Endothelial cell (in vitro differentiated cells): ENCODE measurements at places on chromosomes 11 and 22. TPM values are rescaled to one million over a fixed set of nuclear protein-coding genes. Genes with fewer than 3 reads are reported as not detected.
A peak's percentile ranks its signal among the peaks of the same experiment; 100 is the strongest.

DNA sequence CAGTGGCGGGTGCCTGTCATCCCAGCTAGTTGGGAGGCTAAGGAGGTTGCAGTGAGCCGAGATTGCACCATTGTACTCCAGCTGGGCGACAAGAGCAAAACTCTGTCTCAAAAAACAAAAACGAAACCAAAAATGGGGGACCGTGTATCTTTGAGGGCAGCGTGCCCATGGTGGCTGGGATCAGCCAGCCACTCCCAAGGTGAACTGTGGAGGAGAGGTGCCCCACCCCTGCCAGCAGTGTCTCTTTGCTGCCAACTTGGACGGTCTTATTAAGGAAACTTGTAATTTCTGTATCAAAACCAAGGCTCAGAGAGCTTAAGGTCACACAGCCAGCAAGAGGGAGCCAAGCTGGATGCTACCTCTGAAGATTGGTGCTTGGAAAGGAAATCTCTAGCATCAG is 147.7 kb downstream of the CACNA1I start:
- DNase-seq = no peak

Gene SYT9
- 0.21 TPM for total RNA-seq

- DNase-seq = no peak
These were observed 943.9 kb downstream of the OPCML start for GRCh38 chr11:132588366-132588765.

GRCh38 chr22:43847376-43848289 is 14.7 kb downstream of the SULT4A1 start:
- DNase-seq = no peak

DNA sequence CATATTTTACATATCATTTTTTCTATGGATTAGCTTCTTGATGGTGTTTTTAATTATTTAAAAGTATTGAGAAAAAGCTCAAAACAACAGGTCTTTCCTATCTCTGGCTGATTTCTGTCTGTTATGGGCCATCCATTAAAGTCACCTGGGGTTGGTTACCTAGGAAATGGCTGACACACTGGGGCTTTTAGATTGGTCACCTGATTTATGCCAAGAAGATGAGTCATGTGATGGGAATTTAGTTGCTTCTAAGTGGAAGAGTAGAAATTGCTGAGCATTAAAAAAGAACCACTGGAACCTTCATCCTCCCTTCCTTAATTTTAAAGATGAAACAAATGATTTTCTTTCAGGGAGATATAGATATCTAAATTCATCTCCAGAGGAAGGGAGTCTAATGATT is 48.8 kb upstream of the LARGE1 start:
- no peak for DNase-seq

DNA sequence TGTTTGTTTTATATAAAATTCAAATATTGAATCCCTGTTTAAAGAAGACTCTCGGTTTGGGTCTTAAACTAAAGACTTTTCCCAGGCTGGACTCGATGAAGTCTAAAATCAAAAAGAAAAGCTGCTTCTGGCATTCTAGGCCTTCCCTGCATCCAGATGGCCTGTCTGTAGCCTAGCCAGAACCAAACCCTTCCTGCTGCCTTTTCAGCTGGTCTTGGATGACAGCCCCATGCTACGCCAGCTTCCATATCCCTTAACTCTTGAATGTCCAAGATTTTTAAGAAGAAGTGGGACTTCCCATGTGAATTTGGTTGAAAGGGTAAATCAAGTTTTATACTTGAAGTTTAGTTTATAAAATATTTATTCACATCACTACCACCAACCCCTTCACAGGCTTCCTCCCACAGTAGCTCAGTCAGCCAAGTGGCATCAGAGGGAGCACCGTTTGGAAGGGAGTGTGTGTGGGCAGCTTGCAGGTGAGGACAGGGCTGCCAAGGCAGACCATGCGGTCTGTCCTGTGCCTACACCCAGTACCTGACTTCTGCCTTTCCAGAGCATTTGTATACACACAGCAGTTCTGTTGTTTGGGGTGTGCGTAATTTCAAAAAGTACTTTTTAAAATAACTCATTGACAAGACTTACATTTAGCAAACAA is 18.2 kb upstream of the PSMA1 start:
- no peak for DNase-seq

GRCh38 chr22:38317995-38318715 is 922 bp upstream of the CSNK1E start:
- peak; percentile 38 for DNase-seq

DNA sequence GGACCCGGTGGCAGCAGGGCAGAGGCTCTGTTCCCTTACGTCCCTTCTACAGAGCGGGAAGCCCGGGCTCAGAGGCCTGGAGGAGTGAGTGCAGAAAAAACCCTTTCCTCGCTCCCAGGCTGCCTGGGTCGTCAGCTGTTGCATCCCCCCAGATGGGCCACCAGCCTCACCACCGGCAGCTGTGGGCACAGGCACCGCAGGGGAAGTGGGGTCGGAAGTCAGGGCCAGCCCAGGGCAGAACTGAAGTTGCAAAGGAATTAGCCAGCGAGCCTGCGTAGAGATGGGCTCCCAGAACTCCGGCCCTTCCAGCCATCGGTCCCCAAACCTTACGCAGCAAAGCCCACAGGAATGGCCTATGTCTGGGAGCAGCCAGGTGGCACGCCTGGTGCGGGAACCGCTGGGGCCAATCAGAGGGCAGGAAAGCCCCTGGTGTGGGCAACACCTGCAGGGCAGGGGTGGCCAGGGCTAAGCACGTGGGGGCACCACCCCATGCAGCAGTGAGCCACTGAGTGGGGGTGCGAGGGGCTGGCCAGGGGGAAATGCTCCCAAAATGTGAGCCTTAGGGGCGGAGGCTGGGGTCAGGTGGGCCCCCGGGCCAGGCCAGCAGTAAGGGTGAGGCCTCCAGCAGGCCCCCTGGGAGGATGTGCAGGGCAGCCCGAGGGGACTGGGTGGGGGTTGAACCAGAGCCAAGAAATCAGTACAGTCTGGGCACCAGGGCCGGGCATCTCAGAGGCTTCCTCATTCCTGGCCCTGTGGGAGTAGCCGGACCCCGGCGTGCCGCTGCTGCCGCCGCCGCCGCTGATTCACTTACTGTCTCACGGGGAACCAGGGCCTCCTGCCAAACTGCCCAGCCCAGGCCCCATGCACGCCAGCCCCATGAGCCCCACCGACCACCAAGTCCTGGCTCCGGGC is 58.2 kb downstream of the WNT7B start:
- DNase-seq = no peak

Gene WT1
- total RNA-seq = not detected

DNA sequence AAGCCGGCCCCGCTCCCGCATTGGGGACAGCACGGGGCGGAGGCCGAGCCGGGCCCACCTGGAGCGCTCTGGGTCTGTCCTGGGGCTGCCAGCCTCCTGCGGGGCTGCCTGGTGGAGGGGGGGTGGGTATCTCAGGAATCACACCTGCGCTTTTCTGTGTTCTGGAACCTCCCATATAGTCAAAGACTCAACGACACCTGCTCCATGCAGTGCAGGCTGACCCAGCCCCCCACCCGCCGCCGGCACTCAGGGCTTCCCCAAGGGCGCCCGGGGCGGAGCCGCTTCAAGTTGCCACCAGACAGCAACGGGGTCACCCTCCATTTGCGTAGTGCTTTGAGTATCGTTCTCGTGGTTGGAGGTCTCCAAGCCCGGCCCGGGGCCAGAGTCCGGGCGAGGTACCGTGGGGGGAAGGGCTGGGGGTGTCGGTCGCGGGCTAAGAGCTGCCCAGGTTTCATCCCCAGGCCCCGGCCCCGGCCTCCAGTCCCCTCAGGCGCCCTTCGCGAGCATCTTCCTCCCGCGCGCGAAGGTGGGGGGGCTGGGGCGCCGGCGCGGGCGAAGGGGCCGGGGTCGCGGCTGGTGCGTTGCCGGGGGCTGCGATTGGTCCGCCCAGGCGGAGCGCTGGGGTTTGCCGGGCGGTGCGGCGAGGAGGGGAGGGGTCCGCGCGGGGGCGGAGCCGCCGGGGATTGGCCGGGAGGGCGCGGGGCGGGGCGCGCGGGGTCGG is 6.6 kb downstream of the TSPAN4 start:
- DNase-seq = peak; percentile 54

Gene SLC5A1
- total RNA-seq = 0.26 TPM

DNA sequence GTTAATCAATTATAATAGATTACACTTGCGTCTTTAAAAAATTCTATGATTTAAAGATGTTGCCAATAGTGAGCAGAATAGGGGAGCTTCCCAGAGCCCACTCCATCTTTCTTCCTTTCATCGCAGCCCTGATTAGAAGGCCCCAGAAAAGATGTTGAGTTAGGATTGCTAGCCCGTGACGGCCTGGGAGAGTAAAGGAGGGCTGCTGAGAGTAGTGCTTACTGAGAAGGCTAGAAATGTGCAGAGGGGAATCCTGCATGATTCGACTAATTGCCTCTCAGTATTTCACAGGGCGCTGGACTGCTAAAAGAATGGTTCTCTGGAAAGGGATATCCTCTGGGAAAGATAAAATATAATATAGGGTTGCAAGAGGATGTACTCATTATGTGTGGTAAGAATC is 160.5 kb downstream of the C11orf87 start:
- no peak for DNase-seq

Gene BTBD18
- not detected for total RNA-seq

DNA sequence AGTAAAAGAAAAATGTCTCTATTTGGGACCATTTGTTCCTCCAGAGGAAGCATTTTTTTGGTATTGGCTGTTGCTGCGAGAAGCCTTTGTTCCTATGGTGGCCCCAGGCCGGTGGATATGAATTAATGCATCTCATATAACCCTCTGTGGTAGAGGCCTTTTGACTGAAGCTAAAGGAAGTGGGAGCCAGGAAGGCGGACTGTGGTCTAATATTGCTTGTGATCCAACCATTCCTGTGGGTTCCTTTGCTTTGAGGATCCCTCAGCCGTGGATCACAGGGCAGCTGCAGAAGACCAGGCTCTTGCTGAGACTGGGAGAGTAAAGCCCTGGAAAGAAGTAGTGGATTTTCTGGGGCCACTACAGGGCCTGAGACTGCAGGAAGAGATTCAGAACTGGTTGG is 68.3 kb upstream of the NAV2 start:
- DNase-seq = no peak

Gene FGF4
- total RNA-seq = not detected

GRCh38 chr22:37080438-37080837 is 28.9 kb downstream of the KCTD17 start:
- DNase-seq = no peak

Gene OR52A1
- 0.03 TPM for total RNA-seq

DNA sequence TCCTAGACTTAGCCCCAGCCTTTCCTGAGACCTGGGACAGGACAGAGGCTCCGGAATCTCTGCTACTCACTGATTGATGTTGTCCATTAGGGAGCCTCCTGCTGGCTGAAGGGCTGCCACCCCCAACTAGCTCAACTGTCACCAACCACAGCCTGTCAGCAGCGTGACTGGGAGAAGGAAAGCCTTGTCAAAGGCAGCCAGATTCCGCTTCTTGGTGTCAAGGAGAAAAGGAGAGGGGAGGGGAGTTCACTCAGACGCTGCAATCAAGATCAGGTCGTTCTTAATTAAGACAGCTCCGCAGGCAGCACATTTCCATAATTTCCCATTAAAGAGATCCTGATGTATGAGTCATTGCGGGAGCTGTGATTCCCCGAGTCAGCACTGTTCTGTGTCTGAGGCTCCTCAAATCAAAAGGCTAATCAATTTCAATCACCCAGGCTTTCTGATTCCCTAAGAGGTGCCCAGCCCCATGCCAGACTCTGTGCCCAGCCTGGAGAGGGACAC is 152.8 kb upstream of the ZBED5 start:
- peak; percentile 38 for DNase-seq

Gene GUCY1A2
- 0.10 TPM for total RNA-seq

Gene ANO1
- total RNA-seq = 3.8 TPM

DNA sequence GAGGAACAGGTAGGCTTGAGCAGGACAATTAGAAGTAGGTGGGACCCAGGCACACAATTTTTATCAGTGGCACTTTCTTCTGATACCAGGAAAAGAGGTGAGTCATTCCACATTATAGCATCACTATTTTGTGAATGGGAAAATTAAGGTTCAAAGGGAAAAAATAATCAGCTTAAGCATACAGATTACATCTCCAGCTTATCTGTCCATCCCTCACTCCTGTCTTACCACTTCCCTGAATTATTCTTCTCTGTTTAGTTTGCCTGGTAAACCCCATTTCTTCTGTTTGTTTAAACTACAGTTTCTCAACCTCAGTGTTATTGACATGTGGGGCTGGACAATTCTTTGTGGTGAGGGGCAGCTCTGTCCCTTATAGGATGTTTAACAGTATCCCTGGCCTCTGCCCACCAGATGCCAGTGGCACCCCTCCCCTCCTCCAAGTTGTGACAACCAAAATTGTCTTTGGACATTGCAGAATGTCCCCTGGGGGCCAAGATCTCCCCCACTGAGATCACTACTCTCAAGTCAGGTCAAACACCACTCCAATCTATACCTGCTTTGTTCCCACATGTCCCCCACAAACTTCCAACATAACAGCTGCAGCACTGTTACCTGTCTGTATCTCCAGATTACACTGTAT is 8.5 kb upstream of the XBP1 start:
- no peak for DNase-seq

DNA sequence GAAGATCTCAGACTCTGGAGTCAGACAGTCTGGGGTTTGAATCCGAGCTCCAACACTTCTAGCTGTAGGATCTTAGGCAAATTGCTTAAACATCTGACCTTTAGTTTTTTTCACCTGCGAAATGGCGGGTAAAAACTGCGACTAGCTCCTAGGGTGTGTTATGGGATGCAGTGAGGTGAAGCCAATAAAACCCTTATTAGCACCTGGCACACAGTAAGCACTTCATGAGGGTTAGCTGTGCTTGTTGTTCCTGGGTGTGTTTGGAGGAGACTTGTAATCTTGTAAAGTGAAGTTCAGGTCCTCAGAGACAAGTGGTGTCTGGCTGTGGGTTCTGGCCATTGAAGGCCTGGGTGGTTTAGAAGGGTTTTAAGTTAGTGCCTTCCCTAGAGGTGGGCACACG is 68.9 kb downstream of the ZBTB16 start:
- DNase-seq = no peak

GRCh38 chr11:29025001-29025400 is 916.8 kb downstream of the METTL15 start:
- no peak for DNase-seq

DNA sequence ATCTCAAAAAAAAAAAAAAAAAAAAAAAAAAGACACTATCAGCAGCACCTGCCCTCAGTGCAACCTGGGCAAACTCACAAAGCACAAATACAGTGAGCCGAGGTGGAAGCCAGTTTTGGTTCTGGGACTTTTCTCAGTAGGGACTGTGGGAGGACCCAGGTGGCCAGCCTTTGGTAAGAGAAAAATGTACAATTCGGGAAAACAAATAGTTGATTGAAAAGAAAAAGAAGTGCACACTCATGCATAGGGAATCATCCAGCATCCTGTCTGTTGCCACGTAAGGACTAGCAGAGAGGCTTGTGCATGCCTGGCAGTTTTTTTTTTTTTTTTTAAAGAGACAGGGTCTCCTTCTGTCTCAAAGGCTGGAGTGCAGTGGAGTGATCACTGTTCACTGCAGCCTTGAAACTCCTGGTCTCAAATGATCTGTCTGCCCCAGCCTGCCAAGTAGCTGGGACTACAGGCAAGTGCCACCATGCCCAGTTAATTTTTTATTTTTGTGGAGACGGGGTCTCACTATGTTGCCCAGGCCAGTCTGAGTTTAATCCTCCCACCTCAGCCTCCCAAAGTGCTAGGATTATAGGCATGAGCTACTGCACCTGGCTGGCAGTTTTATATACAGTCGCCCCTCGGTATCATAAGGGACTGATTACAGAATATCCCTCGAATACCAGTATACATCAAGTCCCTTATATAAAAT is 36.7 kb downstream of the TPST2 start:
- no peak for DNase-seq

- no peak for DNase-seq
These were observed 4.7 kb upstream of the RANBP1 start for GRCh38 chr22:20111045-20111688.
